Lower lobe of right lung (tissue), 2 donors: ENCODE measurements at places on chromosomes 7 and 10. TPM values are rescaled to one million over a fixed set of nuclear protein-coding genes. Genes with fewer than 3 reads are reported as not detected.
A peak's percentile ranks its signal among the peaks of the same experiment; 100 is the strongest.

DNA sequence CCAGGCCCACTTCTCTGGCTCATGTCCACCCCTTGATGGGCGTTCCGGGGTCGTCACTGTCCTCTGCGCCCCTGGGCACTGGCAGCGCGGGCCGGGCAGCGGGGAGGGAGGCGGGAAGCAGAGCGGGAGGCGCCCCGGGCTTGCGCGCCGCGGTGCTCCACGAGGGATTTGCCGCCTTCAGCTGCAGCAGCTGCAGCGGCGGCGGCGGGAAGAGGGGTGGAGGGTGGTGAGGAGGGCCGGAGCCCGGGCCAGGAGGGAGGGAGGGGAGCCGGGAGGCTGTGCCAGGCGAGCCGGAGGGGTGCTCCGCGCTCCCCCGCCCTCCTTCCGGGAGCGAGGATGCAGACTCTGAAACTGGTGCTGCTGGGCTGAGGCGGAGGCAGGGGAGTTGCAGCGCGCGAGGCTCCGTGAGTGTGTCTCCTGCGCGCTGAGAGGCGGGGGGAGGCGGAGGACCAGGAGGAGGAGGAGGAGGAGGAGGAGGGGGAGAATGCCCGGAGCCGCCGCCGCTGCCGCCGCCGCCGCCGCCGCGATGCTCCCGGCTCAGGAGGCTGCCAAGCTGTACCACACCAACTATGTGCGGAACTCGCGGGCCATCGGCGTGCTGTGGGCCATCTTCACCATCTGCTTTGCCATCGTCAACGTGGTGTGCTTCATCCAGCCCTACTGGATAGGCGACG lies at the start of gene LHFPL3:
Gene LHFPL3, plus strand, starts transcription at position 308 of the 674 bp plus-strand sequence.
- DNase-seq: no peak
- H3K27ac ChIP-seq: no peak within 1 kb of the TSS
- H3K27me3 ChIP-seq: peaks cover 52% of the 10 kb centered on the region
- peaks cover 11% of the 10 kb centered on the region for H3K4me1 ChIP-seq
- H3K4me3 ChIP-seq: peak within 1 kb of the TSS; percentile 11

The PRRT4 gene
- total RNA-seq: 0.47 TPM

GRCh38 chr7:130363026-130363847 lies 17.1 kb upstream of the CPA1 start:
- H3K27me3 ChIP-seq: no peaks in the 10 kb centered on the region
- no peaks in the 10 kb centered on the region for H3K36me3 ChIP-seq
- H3K4me3 ChIP-seq: no peak overlapping the region
- no peaks in the 10 kb centered on the region for H3K4me1 ChIP-seq
- DNase-seq: no peak

DNA sequence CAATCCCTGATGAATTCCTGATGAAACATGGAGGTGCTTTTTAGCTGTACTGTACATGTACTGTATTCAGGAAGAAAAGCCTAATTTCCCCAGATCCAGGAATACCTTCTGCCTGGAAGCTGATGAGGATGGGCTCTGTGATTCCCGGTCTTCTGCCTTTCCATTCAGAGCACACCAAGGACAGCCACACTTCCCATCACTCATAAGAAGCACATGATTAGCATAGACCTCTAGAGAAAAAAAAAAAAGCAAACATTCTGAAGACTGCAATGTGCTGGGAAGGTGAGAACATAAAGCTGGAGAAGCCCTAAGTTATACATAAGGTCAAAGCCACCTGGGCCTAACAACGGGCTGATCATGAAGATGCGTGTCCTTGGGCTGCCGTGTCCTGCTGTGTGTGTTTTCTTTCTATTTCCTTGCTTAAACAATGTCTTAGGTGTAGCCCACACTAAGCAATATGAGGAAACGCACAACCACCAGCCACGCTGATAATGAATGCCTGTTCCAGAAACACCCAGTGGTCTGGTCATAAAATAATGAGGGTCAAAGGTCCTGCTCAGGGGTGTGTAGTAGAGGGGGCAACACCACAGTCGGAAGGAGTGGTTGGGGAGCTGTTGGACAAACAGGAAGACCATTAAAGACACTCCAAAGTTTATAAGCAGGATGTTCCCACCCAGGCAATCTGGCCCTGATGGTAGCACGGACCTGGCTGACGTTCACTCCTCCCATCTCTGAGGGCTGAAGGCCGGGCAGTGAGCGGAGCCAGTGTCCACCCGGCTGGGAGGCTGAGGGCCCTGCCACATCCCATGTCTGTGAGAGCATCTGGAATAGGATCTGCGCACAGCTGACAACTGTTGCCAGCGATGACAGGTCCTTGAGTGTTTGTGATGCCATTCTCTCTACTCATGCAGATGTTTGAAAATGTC lies 7.9 kb downstream of the PKD1L1 start:
- H3K4me3 ChIP-seq: no peak overlapping the region
- H3K4me1 ChIP-seq: peaks cover 31% of the 10 kb centered on the region
- peak overlapping the region; percentile 57 for H3K27ac ChIP-seq
- no peaks in the 10 kb centered on the region for H3K36me3 ChIP-seq

GRCh38 chr10:102133373-102134195 lies 744 bp downstream of the PPRC1 start:
- no peaks in the 10 kb centered on the region for H3K27me3 ChIP-seq
- H3K27ac ChIP-seq: peak overlapping the region; percentile 96
- peak; percentile 82 for DNase-seq

DNA sequence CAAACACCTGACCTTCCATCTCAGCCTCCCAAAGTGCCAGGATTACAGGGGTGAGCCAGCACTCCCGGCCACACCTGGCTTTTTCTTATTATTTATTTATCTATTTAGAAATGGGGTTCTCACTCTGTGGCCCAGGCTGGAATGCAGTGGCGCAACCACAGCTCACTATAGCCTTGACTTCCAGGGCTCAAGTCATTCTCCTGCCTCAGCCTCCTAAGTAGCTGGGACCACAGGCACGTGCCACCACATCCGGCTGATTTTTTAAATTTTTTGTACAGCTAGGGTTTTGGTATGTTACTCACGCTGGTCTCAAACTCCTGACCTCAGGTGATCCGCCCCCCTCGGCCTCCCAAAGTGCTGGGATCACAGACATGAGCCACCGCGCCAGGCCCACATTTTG lies 56.9 kb upstream of the MYL10 start:
- no peaks in the 10 kb centered on the region for H3K36me3 ChIP-seq

GRCh38 chr10:116925056-116925455 lies 75.8 kb downstream of the ENO4 start:
- no peak overlapping the region for H3K27ac ChIP-seq
- no peak for DNase-seq
- no peaks in the 10 kb centered on the region for H3K27me3 ChIP-seq
- H3K36me3 ChIP-seq: no peaks in the 10 kb centered on the region

The SSC4D gene
- 1.7 TPM for total RNA-seq

GRCh38 chr10:24886290-24886680 lies 66.1 kb downstream of the PRTFDC1 start:
- peaks cover 12% of the 10 kb centered on the region for H3K4me1 ChIP-seq
- H3K27ac ChIP-seq: no peak overlapping the region
- no peaks in the 10 kb centered on the region for H3K36me3 ChIP-seq
- no peak for DNase-seq
- no peak overlapping the region for H3K4me3 ChIP-seq

DNA sequence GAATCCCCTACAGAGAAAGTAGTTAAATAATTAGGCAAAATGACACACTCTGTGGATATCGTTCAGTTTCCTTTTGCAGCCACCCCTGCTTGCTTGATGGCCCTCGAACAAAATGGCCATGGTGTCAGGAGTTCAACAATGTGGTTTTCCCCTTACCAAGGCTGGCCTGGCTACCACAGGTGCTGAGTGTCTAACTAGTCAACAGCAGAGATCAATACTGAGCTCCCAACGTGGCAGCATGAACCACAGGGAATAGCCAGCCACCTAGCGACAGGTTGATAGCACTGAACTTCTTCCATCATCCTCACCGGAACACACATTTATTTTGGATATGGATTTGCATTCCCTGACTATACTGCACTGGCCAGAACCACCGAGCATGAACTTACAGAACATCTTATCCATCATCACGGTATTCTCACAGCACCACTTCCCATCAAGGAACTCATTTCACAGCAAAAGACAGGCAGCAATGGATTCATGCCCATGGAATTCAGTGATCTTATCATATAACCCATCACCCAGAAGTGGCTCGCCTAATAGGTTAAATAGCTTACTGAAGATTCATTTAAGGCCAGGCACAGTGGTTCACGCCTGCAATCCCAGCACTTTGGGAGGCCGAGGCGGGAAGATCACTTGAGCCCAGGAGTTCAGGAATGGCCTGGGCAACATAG lies 6.3 kb downstream of the C10orf67 start:
- H3K4me3 ChIP-seq: no peak overlapping the region
- no peak overlapping the region for H3K27ac ChIP-seq
- no peak for DNase-seq

DNA sequence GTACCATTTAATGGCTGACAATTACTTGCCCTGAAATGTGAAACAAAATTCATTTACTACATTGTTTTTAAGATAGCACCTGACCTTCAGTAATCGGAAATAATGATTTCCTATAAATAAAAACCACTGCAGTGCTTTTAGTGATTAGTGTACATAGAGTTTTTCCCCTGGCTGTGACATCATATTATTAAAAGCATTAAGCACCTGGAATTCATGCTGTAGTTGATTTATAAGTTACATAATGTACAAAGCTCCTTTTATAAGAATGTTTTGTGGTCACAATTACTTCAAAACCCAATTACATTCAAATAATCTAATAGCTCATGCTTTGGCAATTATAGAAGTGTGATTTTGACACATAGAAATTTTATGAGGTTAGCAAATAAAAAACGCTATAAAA lies 44.3 kb upstream of the EIF4H start:
- no peaks in the 10 kb centered on the region for H3K27me3 ChIP-seq
- H3K27ac ChIP-seq: no peak overlapping the region
- H3K36me3 ChIP-seq: no peaks in the 10 kb centered on the region
- no peaks in the 10 kb centered on the region for H3K4me1 ChIP-seq
- no peak overlapping the region for H3K4me3 ChIP-seq
- DNase-seq: no peak

DNA sequence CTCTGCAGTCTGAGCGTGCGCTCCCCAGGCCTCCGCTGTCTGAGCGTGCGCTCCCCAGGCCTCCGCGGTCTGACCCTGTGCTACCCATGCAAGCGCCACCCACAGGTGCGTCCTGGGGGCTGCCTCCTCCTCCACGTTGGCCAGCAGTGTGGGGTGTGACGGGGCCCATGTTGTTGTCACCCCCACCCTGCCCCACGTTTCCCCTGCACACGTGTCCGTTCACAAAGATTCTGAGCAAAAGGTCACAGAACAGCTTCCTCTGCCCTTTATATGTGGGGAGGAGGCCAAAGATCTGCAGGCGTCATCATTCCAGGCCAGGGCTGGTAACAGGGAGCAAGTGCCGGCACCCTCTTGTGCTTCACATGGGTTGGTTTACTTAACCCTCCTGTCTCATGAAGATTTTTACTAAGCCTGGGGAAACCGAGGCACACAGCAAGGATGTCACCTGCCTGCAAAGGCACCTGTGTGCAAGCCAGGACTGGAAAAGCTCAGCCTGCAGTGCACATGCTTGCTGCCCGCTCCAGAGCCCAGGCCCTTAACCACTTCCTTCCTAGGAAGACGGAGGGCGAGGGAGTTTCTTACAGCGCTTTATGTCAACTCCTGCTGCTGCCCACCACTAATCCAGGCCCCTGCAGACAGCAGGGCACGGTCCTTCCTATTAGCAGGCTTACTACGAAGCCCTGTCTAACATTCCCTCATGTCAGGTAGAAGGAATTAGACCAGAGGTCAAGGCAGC lies 4.8 kb downstream of the GPR146 start:
- no peak overlapping the region for H3K4me3 ChIP-seq
- peaks cover 96% of the 10 kb centered on the region for H3K4me1 ChIP-seq
- peak overlapping the region; percentile 64 for H3K27ac ChIP-seq
- no peaks in the 10 kb centered on the region for H3K36me3 ChIP-seq
- no peak for DNase-seq
- H3K27me3 ChIP-seq: no peaks in the 10 kb centered on the region

GRCh38 chr10:84762754-84763394 lies 434.5 kb downstream of the CCSER2 start:
- H3K4me3 ChIP-seq: no peak overlapping the region
- DNase-seq: no peak
- no peak overlapping the region for H3K27ac ChIP-seq

DNA sequence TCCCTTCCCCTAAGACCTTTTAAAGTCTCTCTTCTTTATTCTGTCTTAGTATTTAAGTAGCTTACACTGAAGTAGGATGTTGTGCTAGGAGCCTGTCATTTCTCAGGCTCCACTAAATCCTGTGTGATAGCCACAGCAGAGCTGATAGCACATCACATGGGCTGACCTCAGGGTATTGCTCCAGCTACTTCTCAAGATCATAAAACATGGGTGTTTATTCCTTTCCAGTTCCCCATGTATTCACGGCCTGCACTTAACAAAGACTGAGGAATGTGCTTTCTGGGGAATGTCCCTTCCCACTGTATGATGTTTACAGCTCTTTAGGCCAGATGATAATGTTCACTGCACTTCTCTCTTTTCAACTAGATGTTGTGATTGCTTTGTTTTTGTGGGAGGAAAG lies 1086.8 kb downstream of the KCNMA1 start:
- DNase-seq: no peak
- H3K27ac ChIP-seq: no peak overlapping the region
- H3K36me3 ChIP-seq: no peaks in the 10 kb centered on the region
- no peak overlapping the region for H3K4me3 ChIP-seq
- no peaks in the 10 kb centered on the region for H3K27me3 ChIP-seq

The SORBS1 gene
- 58.2 TPM for total RNA-seq

The CACNA2D1 gene
- 12.5 TPM for total RNA-seq

- DNase-seq: no peak
- no peak overlapping the region for H3K27ac ChIP-seq
- H3K27me3 ChIP-seq: no peaks in the 10 kb centered on the region
- H3K4me3 ChIP-seq: no peak overlapping the region
Observed at GRCh38 chr7:102073931-102074880, 212.5 kb upstream of the SH2B2 start.

DNA sequence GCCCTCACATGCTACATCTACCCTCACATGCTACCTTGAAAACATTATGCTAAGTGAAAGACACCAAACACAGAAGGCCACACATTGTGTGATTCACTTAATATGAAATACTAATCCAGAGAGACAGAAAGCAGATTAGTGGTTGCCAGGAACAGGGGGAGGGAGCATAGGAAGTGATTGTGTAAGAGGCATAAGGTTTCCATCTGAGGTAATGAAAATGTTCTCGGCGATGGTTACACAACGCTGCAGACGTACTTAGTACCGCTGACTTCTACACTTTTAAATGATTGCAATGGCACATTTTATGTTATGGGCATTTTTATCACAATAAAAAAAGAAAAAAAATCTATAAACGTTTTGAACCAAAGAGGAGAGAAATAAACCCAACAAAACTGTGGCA lies 742.3 kb downstream of the TYW1 start:
- H3K27me3 ChIP-seq: no peaks in the 10 kb centered on the region
- H3K4me1 ChIP-seq: no peaks in the 10 kb centered on the region
- H3K4me3 ChIP-seq: no peak overlapping the region
- H3K27ac ChIP-seq: no peak overlapping the region

The PLAU gene
- 29.0 TPM for total RNA-seq

The SFTPA2 gene
- total RNA-seq: 14,717 TPM

GRCh38 chr10:12719365-12719764 lies 282.1 kb downstream of the CCDC3 start:
- H3K4me3 ChIP-seq: no peak overlapping the region
- DNase-seq: no peak
- peak overlapping the region; percentile 31 for H3K27ac ChIP-seq
- H3K4me1 ChIP-seq: peaks cover 21% of the 10 kb centered on the region
